ENCODE measurements at places on chromosomes 12 and 14. TPM values are rescaled to one million over a fixed set of nuclear protein-coding genes. Genes with fewer than 3 reads are reported as not detected.

DNA sequence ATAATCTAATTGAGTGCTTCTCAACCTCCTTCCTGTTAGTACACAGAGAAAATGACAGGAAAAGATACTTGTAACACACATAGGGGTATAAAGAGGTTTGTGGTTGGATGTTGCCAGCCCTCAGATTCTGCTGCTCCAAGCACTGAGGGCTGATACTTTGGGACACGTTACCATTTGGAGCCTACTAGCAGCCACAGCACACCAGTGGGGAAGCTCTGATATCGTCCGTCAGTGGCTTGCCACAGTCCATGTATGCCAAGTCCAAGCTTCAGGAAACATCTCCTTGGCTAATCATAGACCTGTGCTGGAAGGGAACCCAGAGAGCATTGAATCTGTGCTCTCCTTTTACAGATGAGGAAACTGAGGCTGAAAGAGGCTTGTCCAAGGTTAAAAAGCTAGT lies 22.3 kb downstream of the B4GALNT3 start:
- H3K36me3 ChIP-seq, result no peaks in the 10 kb centered on the region
- no peak for DNase-seq
- H3K4me3 ChIP-seq, result no peak overlapping the region

DNA sequence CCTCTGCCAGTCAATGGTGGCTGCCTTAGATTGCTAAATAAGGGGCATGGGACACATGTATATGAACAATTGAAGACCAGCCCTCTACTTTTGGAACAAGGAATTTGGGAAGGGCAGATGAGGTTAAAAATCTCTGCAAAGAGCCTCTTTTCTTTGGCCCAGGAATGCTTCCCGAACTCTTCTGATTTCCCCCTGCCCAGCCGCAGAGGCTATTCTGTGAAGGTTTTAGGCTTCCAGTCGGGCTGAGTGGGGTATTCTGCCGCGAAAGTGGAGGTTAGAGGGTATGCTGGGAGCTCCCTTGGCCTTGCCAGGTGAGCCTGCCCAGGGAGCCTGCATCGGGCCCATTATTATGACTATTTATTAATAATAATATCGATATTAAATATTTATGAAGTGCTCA lies 1.2 kb downstream of the POU6F1 start:
- no peak overlapping the region for H3K27ac ChIP-seq
- H3K27me3 ChIP-seq, result no peaks in the 10 kb centered on the region
- DNase-seq, result no peak
- H3K4me3 ChIP-seq, result peak overlapping the region; percentile 71

DNA sequence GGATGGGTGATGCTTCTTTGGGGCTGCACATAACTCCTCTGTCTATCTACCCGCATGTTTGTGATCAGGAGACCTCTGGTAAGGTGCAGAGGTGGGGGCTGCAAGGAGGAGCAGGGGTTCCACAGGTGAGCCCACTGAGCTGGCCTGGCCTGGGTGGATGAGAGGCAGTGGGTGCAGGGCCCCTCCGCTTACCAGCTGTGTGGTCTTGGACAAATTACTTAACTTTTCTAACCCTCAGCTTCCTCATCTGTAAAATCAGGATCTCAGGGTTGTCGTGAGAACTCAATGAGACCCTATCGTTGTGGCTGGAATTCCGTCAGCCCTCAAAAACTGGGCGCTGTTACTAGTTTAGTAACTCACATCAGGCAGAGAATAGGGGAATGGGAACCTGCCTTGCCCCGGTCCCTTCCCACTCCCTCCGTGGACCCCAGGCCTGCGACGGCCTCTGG lies 7.5 kb downstream of the PTPN6 start:
- no peak overlapping the region for H3K27ac ChIP-seq
- DNase-seq, result no peak
- peaks cover 16% of the 10 kb centered on the region for H3K4me1 ChIP-seq
- H3K27me3 ChIP-seq, result no peaks in the 10 kb centered on the region
- no peaks in the 10 kb centered on the region for H3K36me3 ChIP-seq

The LRTM2 gene
- not detected for total RNA-seq

GRCh38 chr12:93048656-93049055 lies 119.6 kb upstream of the EEA1 start:
- H3K27me3 ChIP-seq, result no peaks in the 10 kb centered on the region
- peaks cover 4% of the 10 kb centered on the region for H3K4me1 ChIP-seq
- no peak for DNase-seq
- no peak overlapping the region for H3K27ac ChIP-seq
- H3K4me3 ChIP-seq, result no peak overlapping the region

The SYT1 gene
- total RNA-seq, result 15.3 TPM

GRCh38 chr14:39488600-39488999 lies 56.4 kb upstream of the FBXO33 start:
- H3K4me1 ChIP-seq, result peaks cover 13% of the 10 kb centered on the region
- H3K4me3 ChIP-seq, result no peak overlapping the region
- DNase-seq, result no peak
- H3K36me3 ChIP-seq, result no peaks in the 10 kb centered on the region

DNA sequence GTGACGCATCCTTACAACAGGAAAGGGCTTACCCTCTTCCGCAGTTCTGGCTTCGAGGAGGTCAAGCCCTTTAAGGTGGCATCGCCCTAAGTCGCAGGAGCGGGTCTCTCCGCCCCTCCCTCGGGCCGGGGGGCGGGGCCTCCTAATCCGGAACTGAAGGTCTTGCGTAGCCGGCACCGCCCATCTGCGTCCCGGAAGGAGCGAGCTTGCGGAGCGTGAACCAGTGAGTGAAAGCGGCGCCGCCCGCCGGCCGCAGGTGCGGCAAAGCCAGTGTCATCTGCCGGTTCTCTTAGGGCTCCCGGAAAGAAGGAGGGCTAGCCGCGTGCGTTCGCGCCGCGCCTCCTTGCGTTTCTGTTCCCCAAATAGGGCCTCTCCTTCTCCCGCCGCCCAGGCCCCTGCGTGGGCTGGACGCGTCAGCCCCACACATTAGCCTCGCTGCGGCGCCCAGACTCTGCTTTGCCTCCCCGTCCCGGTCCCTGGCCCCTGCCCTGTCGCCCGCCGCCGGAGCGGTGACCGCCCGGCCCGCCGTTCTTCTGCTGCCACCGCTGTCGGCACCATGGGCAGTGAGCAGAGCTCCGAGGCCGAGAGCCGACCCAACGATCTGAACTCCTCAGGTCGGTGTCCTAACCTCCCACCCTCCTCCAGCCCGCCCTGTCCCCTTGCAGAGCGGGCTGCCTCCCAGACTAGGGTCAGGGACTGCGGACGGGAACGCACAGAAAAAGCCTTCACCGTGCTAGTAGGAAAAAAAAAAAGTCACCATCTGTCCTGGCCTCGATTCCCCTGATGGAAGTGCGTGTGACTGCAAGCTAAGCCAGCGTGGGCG lies at the start of gene BORCS5:
BORCS5 (plus strand) TSS at position 183 of the 823 bp plus-strand sequence; CDS start at position 557, 374 bp downstream.
- no peaks in the 10 kb centered on the region for H3K27me3 ChIP-seq
- H3K4me3 ChIP-seq, result peak within 1 kb of the TSS; percentile 83
- peaks cover 13% of the 10 kb centered on the region for H3K4me1 ChIP-seq
- peak within 1 kb of the TSS; percentile 95 for H3K27ac ChIP-seq
- no peaks in the 10 kb centered on the region for H3K36me3 ChIP-seq

The KRT74 gene
- total RNA-seq, result not detected

- H3K27ac ChIP-seq, result no peak overlapping the region
- no peaks in the 10 kb centered on the region for H3K27me3 ChIP-seq
- no peak for DNase-seq
- H3K4me3 ChIP-seq, result no peak overlapping the region
- H3K4me1 ChIP-seq, result peaks cover 7% of the 10 kb centered on the region
Observed at GRCh38 chr12:95972832-95973456, 23.2 kb downstream of the HAL start.

The FMNL3 gene
- total RNA-seq, result 18.3 TPM

The FAM90A1 gene
- 0.09 TPM for total RNA-seq

- no peaks in the 10 kb centered on the region for H3K36me3 ChIP-seq
- peak overlapping the region; percentile 91 for H3K27ac ChIP-seq
- DNase-seq, result peak; percentile 92
Observed at GRCh38 chr14:22556990-22557623, 31.9 kb downstream of the DAD1 start.

The LBHD2 gene
- not detected for total RNA-seq

The PDE3A gene
- total RNA-seq, result 12.7 TPM

- H3K36me3 ChIP-seq, result no peaks in the 10 kb centered on the region
- no peak for DNase-seq
- H3K4me3 ChIP-seq, result no peak overlapping the region
- no peaks in the 10 kb centered on the region for H3K4me1 ChIP-seq
- peaks cover 13% of the 10 kb centered on the region for H3K27me3 ChIP-seq
- no peak overlapping the region for H3K27ac ChIP-seq
Observed at GRCh38 chr12:103024650-103025049, 67.2 kb downstream of the ASCL1 start.

DNA sequence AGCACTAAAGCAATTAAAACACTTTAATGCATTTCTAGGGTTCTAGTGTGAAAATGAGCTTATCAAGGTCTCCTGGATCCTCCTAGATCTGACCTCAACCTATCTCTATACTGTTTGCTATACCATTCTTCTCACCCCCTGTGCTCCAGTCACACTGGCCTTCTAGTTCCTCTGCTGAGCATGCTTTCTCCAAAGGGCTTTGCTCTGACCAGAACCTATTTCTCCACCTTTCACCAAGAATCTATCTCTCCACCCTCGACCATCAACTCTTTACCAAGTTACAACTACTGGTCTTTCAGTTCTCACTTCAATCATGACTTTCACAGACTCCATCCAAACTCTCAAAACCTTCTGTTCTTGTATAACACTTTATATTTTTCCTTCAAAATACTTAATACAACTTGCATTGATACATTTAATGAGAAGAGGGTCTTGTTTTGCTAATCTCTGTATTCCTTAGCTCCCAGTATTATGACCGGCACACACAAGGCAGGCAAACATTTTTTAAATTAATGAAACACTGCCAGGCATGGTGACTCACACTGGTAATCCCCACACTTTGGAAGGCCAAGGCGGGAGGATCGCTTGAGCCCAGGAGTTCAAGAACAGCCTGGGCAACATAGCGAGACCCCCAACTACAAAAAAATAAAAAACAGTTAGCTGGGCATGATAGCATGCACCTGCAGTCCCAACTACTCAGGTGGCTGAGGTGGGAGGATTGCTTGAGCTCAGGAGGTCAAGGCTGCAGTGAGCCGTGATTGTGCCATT lies 22.8 kb downstream of the PPP1R12A start:
- no peaks in the 10 kb centered on the region for H3K27me3 ChIP-seq
- H3K4me1 ChIP-seq, result peaks cover 28% of the 10 kb centered on the region
- H3K36me3 ChIP-seq, result no peaks in the 10 kb centered on the region
- H3K27ac ChIP-seq, result no peak overlapping the region
- DNase-seq, result no peak
- no peak overlapping the region for H3K4me3 ChIP-seq

The SERPINA12 gene
- total RNA-seq, result not detected

DNA sequence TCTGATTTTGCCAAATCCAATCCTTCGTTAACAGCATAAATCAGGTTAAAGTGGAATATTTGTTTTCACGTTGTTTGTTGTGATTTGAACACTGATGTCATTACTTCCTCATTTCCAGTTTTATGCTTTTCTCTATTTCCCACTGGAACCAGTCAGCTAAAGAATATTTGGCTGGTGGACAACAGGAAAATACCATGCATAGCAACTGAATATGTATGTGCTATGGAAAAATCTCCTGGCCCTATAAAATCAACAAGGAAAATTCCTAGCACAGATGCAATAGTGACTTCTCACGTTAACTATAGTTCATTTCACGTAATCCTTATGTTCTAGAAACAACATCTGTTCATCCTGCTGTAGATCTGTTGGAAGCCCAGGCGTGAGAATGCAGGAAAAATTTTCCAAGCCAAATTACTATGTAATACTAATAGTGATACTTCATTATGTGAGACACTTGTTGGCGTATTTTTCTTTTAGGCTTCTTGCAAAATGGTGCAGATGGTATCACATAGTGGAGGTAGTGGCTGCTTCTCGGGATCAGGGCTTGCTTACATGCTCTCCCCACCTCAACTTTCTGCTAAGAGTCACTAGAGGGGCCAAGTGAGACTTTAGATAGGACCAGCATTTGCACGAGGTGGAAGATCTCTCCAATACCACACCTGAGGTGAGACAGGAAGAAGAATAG lies 86.3 kb upstream of the USP44 start:
- no peaks in the 10 kb centered on the region for H3K27me3 ChIP-seq
- no peak for DNase-seq
- H3K27ac ChIP-seq, result peak overlapping the region; percentile 28

The UNC79 gene
- 0.69 TPM for total RNA-seq

GRCh38 chr14:90774316-90774715 lies 41.9 kb downstream of the TTC7B start:
- DNase-seq, result no peak
- peaks cover 24% of the 10 kb centered on the region for H3K36me3 ChIP-seq
- H3K27ac ChIP-seq, result no peak overlapping the region
- no peaks in the 10 kb centered on the region for H3K27me3 ChIP-seq

- H3K4me1 ChIP-seq, result peaks cover 8% of the 10 kb centered on the region
- H3K36me3 ChIP-seq, result no peaks in the 10 kb centered on the region
- H3K27me3 ChIP-seq, result no peaks in the 10 kb centered on the region
- no peak overlapping the region for H3K4me3 ChIP-seq
- no peak overlapping the region for H3K27ac ChIP-seq
Observed at GRCh38 chr12:39931857-39932256, 174.0 kb downstream of the SLC2A13 start.

DNA sequence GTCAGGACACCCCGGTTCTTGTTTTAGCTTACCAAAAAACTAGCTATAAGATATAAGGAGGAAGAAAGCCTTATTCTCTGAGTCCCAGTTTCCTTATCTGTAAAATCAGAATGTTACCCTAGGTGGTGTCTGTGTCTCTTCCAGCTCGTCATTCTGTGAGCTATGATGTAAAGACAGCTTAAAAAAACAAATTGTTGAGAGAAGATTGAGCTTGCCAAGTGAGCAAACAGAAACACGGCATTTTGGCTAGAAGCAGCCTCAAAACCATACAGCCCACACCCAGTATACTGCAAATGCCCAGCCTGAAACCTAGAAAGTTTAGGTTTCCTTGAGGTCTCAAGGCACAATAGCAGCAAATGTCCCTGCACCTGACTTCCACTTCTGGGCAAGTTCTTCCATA lies 151.4 kb downstream of the SSPN start:
- no peak overlapping the region for H3K4me3 ChIP-seq
- no peak for DNase-seq
- H3K4me1 ChIP-seq, result peaks cover 8% of the 10 kb centered on the region
- peaks cover 1% of the 10 kb centered on the region for H3K36me3 ChIP-seq

- peak overlapping the region; percentile 33 for H3K27ac ChIP-seq
- H3K36me3 ChIP-seq, result no peaks in the 10 kb centered on the region
- DNase-seq, result no peak
- no peak overlapping the region for H3K4me3 ChIP-seq
- peaks cover 1% of the 10 kb centered on the region for H3K27me3 ChIP-seq
Observed at GRCh38 chr12:77845831-77846230, 15.1 kb downstream of the NAV3 start.

GRCh38 chr12:47194501-47194900 lies 114.7 kb upstream of the AMIGO2 start:
- no peaks in the 10 kb centered on the region for H3K27me3 ChIP-seq
- no peak overlapping the region for H3K4me3 ChIP-seq
- H3K27ac ChIP-seq, result no peak overlapping the region
- DNase-seq, result no peak
- peaks cover 8% of the 10 kb centered on the region for H3K4me1 ChIP-seq
- no peaks in the 10 kb centered on the region for H3K36me3 ChIP-seq

The TAPBPL gene
- total RNA-seq, result 2.5 TPM

Measured in mesothelial cell of epicardium (in vitro differentiated cells).